ENCODE measurements at places on chromosomes 1 and 21. TPM values are rescaled to one million over a fixed set of nuclear protein-coding genes. Genes with fewer than 3 reads are reported as not detected.

Gene GPR25
- total RNA-seq: not detected

Gene ADGRB2
- 0.64 TPM for total RNA-seq

Gene LRIF1
- 12.1 TPM for total RNA-seq

Gene NDUFV3
- 29.7 TPM for total RNA-seq

Gene CACNA1E
- not detected for total RNA-seq

Gene FCRL4
- total RNA-seq: not detected

Gene ACOT11
- total RNA-seq: 6.0 TPM

Gene DIP2A
- 28.2 TPM for total RNA-seq

Gene KPRP
- not detected for total RNA-seq

Gene VPS13D
- total RNA-seq: 34.9 TPM

Gene DNASE2B
- not detected for total RNA-seq

Gene CLEC20A
- not detected for total RNA-seq

Gene FAM78B
- total RNA-seq: 0.13 TPM

Gene CHI3L2
- total RNA-seq: not detected

Gene PBX1
- total RNA-seq: 2.9 TPM

Gene FCN3
- 0.26 TPM for total RNA-seq

Gene SFN
- total RNA-seq: 465 TPM

Gene ZNF644
- total RNA-seq: 54.5 TPM

Gene AKNAD1
- 0.26 TPM for total RNA-seq

Gene SPRR2A
- total RNA-seq: 1.3 TPM

Gene NHLH1
- total RNA-seq: not detected

Gene RAD54L
- total RNA-seq: 0.26 TPM

Gene CCDC181
- total RNA-seq: not detected

Gene ERICH3
- not detected for total RNA-seq

Measured in bronchial epithelial cell (primary cell).